Eye (tissue), 1 donor: ENCODE measurements at places on chromosomes 7 and 10.

DNA sequence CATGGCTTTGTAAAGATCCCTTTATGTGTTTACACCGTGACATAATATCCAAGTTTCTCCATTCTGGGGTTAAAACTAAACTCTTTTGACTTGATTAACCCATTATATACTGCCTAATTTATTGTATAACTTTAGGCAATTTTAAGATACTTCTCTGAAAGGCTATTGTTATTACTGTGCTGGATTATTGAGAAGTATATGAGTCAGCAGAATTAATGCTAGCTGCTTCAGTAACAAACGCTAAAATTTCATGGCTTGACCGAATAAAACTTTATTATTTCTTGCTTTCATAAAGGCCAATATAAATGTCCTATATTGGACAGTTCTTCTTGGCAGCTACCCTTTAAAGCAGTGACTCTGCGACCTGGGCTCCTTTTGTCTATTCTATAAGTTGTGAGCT is 853.9 kb downstream of the SORCS3 start:
- DNase-seq = no peak

- DNase-seq = no peak
These were observed 96.2 kb downstream of the NPTX2 start for GRCh38 chr7:98713165-98713810.

DNA sequence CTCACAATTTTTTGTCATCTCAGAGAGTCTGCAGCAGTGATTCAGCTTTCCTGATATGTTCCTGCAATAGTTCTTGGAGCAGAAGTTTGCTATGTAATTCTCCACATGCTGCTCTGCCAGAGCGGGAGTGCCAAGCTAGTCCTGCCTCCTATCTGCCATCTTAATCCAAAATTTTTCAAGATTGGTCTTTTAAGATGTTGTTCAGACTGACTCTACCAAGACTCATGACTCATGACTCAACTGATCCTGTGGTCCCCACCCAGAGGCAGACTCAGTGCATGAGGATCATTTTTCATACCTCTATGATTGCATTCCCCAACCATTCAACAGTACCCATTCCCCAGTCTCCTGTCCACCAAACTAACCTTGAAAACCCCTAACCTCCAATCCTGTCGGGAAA is 470.8 kb downstream of the INHBA start:
- DNase-seq = no peak

DNA sequence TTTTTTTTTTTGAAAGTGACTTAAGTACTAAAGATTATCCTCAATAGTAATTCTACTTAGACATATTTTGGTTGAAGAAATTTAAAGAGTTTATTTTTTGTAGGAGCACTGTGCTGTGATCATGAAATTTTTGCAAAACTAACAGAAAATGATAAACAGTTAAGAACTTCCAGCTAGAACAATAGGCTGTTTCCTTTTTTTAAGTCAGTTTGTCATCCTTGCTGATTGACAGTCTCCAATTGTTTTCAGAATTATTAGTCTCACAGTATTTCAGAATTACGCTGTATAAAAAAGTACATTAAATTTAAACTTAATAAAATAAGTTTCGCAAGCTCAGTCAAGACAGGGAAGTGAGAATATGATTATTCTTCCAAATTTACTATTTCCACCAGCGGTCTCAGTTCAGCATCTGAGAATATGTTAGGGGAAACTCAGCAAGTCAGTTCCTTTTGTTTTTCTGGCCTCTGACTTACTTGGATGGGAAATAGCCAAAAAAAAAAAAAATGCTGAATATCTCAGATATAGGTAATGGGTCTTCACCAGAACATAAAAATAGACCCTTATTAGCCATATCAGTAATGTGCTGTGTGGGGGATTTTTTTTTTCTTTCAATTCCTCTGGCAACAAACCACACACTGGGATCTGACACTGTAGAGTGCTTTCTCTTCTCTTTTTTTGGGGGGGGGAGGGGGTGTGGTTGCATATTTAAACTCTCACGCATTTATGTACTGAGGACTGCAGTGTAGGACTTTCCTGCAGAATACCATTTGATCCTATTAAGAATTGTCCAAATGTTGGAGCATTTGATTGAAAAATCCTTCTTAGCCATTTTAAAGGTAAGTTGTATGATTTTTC is at the start of gene CD36:
Gene CD36, plus strand, starts transcription at position 732 of the 855 bp plus-strand sequence. CDS start 8,099 bp downstream, outside the sequence.
- no peak for DNase-seq

GRCh38 chr7:148334959-148335577 is 255.5 kb upstream of the C7orf33 start:
- DNase-seq = peak; percentile 40

- DNase-seq = no peak
These were observed 43.2 kb downstream of the SVOPL start for GRCh38 chr7:138657854-138658386.

DNA sequence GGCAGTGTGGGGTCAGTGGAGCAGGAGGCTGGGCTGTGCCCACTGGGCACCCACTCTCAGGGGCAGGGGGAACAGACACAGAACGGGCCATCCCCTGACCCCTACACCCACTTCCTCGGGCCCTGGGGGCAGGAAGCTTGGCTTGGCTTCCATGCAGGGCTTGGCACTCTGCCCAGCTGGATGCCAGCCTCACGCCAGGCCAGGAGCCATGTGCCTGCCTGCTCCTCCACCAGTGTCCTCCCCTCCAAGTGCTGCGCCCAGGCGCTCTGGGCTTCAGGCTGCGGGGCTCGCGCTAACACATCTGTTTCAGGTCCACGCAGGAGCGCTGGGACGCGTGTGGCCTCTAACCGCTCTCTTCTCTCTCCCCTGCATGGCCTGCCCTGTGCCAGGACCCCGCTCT is 12.7 kb downstream of the LDB3 start:
- no peak for DNase-seq

DNA sequence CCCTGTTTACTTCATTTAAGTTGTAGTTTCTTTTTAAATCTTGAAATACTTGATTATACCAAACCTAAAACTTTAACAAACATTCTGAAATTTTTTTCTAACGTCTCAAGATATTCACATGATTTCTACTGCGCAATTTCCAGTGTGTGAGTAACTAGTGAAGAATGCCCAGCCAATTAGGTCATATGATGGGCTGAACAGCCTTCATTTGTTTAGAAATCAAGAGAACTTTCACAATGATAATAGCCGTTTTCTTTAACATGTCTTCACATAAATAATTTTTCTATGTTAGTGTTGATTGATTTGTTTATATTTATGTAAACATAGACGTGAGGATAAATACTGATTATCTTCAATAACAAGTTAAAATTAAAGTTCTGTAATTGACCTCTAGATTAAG is 21.8 kb downstream of the STAM start:
- DNase-seq = no peak

GRCh38 chr7:14288701-14289100 is 299.2 kb upstream of the ETV1 start:
- no peak for DNase-seq

GRCh38 chr10:13654846-13655245 is 68.1 kb downstream of the PRPF18 start:
- no peak for DNase-seq

DNA sequence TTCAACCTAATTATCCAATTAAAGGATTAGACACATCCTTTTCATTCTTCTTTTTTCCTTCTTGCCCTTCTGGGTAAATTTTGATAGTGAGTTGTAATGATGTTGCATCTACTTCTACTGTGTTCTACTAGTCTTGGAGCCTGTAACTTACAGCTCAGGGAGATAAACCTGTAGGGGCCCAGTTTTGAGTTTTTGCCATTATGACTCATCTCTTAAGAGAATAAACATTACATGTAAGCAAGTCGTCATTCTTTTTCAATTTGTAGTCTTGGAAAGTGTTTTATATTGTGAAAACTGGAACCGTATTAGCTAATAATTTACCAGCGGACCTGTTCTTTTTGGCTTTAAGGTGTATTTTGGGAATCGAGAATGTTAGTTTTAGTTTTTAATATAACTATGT is 89.7 kb upstream of the RPA3 start:
- DNase-seq = no peak

- DNase-seq = no peak
These were observed 152.0 kb upstream of the TMEM72 start for GRCh38 chr10:44759122-44759521.

GRCh38 chr7:100886142-100886935 is 3.2 kb downstream of the UFSP1 start:
- no peak for DNase-seq

GRCh38 chr7:69776611-69777010 is 178.3 kb downstream of the AUTS2 start:
- no peak for DNase-seq

- DNase-seq = no peak
These were observed 148.8 kb upstream of the NPY start for GRCh38 chr7:24135003-24135817.
